ENCODE measurements at places on chromosomes 1 and 21.

- no peak for DNase-seq
These were observed 3.5 kb downstream of the GNAT2 start for GRCh38 chr1:109615879-109616278.

GRCh38 chr1:40926441-40926840 lies 53.1 kb upstream of the CTPS1 start:
- DNase-seq: no peak

DNA sequence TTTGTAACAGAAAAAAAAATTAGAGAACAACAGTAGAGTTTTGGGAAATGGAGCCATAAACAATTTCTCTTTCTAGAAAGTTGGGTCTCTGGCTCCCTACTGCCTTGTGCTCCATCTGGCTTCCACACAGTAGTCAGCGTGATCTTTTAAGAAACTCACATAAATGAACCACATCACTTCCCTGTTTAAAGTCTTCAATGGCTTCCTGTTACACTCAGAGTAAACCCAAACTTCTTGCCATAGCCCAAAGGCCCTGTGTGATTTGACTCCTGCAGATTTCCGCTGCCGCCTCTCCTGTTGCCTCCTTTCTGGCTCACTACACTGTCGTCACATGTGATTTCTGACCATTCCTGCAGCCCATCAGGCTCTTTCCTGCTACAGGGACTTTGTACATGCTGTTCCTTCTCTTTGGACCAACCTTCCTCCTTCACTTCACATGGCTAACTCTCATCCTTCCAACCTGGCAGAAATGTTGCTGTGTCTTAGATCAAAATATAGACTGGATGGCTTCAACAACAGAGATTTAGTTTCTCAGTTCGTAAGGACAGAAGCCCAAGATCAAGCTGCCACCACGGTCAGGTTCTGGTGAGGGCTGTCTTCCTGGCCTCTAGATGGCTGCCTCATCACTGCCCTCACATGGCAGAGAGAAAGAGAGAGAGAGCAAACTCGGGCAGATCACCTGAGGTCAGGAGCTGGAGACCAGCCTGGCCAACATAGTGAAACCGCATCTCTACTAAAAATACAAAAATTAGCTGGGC lies 34.0 kb downstream of the OPRD1 start:
- peak; percentile 23 for DNase-seq

DNA sequence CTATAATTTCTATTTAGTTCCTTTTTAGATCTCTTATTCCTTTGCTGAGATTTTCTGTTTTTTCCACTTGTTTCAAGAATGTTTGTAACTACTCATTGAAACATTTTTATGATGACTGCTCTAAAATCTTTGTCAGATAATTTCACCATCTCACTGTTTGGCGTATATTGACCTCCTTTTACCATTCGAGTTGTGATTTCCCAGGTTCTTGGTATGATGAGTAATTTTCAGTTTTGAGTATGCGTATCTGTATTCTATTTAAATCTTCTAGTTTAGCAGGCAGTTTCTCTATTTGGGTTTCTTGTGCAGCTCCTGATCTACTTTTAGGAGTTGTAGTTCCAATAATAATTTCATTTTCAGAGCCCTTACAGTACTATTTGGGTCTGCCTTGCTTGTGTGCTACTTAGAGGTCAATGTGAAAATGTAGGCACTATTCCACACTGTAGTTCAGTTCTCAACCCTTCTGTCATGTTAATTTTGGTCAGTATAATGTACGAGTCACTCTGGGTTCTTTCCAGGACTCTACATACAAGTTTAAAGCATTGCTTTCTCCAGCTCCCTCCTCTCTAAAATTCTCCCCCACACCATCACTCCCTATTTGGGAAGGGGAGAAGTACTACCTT lies 115.5 kb downstream of the ACBD6 start:
- no peak for DNase-seq

DNA sequence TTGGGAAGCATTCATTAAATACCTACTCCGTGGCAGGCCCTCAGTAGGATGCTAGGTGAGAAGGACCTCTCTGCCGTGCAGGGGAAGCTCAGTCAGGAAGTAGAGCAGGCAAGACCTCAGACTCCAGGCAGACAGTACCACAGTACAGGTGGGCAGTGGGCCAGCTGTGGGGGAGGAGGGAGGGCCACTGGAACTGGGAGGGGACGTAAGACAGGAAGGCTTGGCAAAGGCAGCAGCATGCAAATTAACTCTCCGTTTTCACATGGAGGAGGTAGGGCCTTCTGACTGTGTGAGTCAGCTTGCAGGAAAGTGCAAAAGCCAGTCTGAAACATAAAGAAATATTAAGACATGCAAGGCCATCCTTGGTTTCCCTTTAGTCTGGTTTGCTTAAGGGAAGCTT lies 157.7 kb downstream of the TRIM33 start:
- DNase-seq: peak; percentile 74

DNA sequence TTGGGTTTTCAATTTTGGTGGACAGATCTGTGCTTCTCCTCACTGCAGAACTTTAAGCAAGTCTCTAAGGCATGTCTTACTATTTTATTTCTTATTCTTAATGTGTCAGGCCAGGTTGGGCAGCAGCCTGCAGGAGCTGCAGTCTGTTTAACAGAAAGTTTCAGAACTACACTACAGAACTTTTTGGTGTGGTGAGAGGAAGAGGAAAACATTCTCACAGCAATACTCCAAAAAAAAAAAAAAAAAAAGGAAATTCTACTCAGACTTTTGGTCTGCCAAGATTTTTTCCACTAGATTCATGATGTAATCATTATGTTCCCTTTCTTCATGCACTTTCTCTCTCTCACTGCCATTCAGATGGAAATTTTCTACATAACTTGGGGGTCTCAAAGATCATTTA lies 255.2 kb downstream of the COL11A1 start:
- DNase-seq: no peak

DNA sequence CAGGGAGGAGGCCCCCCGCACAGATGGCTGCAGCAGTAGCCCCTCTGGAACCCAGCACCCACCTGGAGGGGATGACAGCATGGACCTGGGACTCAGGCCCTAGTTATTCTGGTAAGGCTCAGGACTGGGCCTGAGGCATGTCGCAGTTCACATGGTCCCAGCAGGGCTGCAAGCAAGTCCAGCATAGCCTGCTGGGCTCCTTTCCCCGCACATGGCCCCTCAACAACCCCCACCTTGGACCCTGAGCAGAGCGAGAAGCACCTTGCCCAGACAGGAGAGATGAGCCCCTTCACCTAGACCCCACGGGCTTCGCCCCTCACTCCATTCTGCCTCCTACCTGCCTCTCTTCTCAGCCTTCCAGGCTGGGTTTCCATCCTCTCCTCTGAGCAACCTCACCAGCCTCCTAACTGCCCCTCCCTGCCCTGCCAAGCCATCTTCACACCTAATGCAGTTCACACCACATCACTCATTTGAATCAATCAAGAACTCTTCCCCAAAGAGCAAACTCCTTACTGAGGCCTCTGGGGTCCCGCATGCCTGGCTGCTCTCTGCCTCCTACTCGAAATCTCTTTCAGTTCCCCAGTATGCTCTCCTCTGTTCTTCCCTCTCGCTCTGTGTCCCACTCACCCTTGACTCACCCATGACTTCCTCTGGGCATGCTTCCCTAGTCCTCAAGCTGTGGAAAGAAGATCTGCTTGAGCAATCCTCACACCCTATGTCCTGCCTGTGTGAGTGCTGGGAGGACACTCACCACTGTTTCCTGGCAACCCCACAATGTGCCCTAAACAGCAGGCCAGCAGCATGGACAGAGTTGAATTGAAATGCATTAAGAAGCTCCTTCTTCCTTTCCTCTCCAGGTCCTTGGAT lies 9.4 kb upstream of the THEMIS2 start:
- no peak for DNase-seq

DNA sequence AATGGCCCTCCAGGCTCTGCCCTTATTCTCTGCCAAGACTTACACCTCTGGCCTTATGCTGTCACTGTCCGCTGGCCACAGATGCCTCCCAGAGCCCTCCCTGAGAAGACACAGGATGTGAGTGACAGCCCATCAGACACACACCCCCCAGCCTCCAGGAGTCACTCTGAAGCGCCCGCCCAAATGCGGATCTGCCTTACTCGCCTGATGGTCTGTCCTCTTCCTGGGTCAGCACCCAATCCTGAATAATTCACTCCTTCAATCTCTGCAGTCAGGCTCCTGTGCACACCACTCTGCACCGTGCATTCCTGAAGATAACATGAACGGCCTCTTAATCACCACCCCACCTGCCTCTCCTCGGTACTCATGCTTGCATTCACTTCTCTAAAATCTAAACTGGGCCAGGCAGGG lies 14.7 kb downstream of the CLSTN1 start:
- no peak for DNase-seq

GRCh38 chr1:103327054-103327719 lies 198.3 kb upstream of the RNPC3 start:
- no peak for DNase-seq

DNA sequence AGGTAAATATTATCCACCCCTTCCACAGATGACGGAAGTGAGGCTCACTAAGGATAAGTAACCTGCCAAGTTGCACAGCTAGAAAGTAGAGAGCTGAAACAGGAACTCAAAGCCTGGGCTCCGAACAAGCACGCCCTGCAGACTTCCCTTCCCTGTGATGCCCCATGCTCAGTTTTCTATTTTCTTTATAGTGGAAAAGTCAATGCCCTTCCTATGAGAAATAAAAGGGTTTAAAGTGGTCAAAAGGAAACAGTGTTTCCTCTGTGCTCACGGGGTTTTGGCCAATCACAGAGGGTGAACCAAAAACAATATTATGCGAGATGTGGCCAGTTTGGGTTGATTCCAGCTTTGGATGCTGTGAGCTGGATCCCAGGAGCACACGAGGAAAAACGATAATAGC lies 44.5 kb downstream of the DDR2 start:
- no peak for DNase-seq

DNA sequence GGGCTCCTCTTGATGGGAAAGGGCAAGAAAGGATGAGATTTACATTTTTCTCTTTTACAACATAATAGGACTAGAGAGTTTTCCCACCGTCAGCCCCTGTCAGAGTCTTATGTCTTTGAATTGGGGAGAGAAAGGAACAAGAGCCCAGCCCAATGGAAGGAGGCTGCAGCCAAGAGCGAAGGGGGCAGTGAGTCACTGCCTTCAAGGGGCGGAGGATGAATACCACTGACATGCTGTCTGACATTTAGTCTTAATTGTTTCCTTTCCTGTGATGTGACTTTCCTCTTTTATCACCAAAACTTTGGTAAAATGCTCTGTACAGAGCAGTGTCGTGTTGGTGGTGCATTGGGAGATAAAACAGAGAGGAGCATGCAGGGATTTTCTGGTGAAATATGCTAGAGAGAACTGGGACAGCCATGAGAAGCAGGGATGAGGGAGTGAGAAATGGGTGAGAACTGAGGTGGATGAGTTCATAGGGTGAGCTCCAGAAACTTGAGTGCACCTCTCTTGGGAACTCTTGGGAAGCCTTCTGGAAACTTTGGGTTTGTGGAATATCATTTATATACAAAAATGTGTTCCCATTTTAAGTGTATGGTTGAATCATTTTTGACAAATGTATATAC lies 179.9 kb upstream of the FGGY start:
- no peak for DNase-seq

DNA sequence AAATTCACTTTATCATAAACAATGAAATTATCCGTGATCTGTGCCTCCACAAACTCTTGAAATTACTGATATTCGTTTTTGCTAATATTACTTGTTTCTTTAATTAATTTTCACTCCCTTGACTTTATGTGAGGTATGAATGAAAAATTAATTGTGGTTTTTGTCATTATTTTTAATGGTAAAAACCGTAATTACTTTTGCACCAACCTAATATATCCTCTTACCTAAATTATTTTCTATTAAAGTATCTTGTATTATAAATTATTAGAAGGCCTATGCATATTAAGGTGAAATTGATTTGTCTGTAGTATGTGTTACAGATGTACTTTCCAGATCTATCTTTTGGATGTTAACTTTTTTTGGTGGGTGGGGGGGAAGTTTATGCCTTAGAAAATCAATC lies 315.9 kb downstream of the KCTD3 start:
- no peak for DNase-seq

DNA sequence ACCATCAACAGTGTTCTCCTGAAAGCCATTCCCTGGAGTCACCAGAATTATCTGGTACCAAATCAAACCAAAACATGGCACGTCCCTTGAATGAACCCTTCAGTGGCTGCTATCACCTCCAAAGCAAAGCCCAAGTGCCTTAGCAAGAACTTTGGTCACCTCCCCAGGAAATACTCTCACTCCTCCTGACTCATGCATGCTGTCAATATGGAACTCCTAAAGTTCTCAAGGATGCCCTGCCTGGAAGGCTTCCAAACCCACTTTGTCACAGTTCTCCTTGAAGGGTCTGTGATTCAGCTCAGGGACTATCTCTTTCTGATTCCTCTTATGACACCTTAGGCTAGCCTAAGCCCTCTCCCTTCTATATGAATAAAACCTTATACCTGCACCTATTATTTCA lies 146.1 kb upstream of the RUNX1 start:
- no peak for DNase-seq

DNA sequence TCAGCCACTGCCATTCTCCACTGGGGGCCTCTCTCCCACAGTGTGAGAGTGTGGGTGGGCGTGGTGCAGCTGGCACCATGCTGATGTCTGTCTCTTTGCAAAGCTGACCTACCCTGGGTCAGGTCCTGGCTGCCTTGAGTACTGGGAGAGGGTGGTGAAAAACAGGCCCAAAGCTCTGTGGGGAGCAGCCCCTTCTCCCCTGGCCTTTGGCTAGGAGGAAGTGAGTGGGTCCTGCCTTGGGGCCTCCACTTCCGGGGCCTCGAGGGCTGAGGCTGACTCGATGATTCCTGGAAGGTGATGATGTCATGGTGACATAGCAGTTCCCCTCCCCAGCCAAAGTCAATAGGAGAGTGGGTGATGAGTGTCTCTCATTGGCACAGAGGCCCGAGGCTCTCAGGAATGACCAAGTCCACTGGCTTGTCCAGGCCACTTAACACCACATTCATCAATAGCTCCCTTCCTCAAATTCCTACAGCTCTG lies 53.0 kb downstream of the IER5 start:
- DNase-seq: no peak

GRCh38 chr1:244431166-244431565 lies 20.5 kb downstream of the ADSS2 start:
- DNase-seq: no peak

- no peak for DNase-seq
These were observed 334.6 kb downstream of the RGS7 start for GRCh38 chr1:241022366-241022765.

DNA sequence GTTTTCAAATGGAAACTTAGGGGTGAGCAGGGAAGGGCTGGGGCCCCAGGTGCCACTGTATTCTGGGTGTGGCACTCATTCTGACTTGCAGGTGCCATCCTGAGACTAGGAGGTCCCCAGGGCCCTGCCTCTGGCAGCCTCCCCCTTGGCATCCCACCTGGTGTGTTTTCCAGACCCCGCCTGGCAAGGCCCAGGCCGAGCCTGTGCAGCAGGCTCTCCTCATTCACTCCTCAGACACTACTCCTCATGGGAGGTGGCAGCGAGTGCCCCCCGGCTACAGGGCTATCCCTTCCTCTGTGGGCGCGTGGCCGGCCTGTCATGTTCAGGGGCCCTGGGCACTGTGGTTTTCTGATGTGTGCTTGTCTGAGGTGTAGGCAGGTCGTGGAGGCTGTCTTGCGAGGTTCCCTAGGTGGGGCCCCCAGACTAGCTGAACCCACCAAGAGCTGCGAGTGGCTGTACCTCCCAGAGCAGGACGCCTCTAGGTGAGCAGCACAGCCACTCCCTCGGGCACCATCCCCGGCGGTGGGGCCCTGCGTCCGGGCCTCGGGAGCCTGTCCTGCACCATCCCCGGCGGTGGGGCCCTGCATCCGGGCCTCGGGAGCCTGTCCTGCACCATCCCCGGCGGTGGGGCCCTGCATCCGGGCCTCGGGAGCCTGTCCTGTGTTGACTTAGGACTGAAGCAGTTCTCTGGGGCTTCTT lies 13.2 kb downstream of the SLX9 start:
- DNase-seq: no peak
